ENCODE measurements at places on chromosomes 5 and 9.

DNA sequence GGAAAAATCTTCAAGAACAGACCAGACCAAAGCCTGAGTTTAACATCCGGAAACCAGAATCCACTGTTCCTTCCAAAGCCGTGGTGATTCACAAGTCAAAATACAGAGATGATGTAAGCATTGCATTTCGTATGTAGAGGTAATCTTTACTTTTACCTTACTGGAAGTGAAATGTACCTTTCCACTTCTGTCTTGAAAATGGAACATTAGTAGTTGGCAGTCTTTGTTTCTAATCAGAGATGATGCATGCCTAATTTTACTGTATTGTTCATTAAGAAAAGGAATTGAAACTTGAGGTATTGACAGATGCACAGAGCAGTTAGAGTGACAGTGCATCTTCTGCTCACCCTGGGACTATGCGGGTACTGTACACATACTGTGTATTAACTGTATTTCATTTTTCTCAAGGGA lies 34.6 kb downstream of the HABP4 start:
- DNase-seq = no peak

DNA sequence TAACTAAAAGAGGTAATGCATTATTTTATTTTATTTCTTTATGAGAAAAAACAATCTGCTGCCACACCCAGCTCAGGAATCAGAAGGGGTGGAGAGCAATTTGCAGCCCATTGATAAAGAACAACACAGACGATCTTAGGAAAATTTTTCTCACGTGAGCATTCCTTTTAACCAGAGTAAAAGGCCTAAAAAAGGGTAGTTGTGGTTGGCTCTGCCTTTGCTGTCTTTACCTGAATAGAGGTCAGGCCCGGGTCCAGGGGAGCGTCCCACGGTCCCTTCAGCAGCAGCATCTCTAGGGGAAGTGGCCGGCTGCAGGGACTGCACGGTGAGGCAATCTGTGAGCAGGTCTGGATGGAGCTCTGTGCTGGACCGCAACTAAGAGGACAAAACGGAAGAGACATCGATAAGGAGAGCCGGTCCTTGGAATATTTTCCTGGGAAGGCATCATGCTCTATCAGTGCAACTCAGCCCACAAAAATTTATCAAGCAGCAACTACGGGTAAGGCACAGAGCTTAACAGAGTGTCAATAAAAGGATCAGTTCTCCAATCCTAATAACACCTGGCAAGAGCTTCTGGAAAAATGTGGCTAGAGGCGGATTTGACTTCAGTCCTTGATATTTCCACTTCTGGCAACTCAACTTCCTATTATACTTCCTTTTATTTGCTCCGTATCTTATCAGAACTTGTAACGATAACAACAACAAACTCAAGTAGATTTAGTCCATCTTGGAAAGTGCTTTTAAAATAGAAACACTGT lies 372.8 kb upstream of the RFX3 start:
- no peak for DNase-seq

- peak; percentile 98 for DNase-seq
These were observed 480.9 kb upstream of the PAPPA start for GRCh38 chr9:115672477-115673316.

GRCh38 chr9:117178596-117179375 lies 236.1 kb downstream of the ASTN2 start:
- DNase-seq = peak; percentile 67

- DNase-seq = peak; percentile 46
These were observed 2.7 kb downstream of the MLLT3 start for GRCh38 chr9:20619487-20620200.

DNA sequence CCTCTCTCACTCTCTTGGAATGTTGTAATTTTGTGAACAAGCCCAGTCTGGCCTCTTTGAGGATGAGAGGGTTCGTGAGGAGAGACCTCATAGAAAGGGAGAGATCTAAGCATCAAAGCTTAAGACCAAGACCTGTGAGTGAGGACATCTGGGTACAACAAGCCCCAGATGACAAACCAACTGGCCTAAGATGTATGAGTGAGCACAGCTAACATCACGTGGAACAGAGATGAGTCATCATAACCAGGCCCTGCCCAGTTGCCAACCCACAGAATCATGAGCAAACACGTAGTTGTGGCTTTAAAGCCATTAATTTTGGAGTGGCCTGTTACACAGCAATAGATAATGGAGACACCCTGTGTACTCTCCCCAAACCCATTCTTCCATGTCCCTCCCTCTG lies 439.1 kb upstream of the KIF2A start:
- peak; percentile 74 for DNase-seq

- DNase-seq = no peak
These were observed 608.4 kb downstream of the PRELID2 start for GRCh38 chr5:145226726-145227125.

- peak; percentile 46 for DNase-seq
These were observed 88.0 kb upstream of the ELL2 start for GRCh38 chr5:96049398-96050272.

DNA sequence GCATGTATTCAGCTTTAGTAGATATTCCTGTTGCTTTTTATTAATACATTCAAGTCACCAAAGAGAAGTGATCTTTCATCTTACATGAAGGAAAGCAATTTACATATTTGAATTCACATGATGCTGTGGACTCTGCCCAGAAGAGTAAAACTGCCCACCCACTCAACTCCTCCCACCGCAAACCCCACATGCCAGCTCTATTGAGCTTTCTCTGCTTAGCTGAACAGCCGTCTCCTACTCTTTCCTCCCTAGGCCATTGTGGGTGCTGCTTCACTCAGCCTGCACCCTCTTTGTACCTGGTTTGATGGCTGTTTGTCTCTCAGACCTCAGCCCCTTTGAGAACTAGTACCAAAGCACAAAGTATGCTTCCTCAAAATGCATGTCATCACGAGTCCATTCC lies 48.4 kb upstream of the MAP3K1 start:
- DNase-seq = no peak

GRCh38 chr5:115686051-115686737 lies 60.4 kb upstream of the TMED7 start:
- peak; percentile 82 for DNase-seq

DNA sequence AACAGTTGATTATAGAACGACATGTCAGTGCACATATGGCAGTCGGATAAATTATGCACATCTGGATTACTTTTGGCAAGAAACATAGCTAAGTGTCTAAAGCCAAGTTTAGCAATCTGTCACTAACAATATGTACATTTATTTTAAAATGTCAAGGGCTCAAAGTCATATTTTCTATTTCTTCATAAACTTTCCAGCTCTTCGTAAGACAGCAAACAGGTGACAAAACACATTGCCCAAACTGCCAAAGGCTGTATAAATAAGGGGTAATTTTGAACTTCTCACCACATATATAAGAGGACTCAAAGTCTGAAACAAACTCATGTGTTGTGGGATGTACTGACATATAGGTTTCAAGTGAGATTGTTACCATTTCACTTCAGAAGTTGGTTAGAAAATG lies 237.2 kb downstream of the ARL15 start:
- no peak for DNase-seq

GRCh38 chr9:6171667-6172066 lies 43.9 kb upstream of the IL33 start:
- DNase-seq = no peak

- DNase-seq = peak; percentile 46
These were observed 22.2 kb downstream of the COL27A1 start for GRCh38 chr9:114177423-114178064.

DNA sequence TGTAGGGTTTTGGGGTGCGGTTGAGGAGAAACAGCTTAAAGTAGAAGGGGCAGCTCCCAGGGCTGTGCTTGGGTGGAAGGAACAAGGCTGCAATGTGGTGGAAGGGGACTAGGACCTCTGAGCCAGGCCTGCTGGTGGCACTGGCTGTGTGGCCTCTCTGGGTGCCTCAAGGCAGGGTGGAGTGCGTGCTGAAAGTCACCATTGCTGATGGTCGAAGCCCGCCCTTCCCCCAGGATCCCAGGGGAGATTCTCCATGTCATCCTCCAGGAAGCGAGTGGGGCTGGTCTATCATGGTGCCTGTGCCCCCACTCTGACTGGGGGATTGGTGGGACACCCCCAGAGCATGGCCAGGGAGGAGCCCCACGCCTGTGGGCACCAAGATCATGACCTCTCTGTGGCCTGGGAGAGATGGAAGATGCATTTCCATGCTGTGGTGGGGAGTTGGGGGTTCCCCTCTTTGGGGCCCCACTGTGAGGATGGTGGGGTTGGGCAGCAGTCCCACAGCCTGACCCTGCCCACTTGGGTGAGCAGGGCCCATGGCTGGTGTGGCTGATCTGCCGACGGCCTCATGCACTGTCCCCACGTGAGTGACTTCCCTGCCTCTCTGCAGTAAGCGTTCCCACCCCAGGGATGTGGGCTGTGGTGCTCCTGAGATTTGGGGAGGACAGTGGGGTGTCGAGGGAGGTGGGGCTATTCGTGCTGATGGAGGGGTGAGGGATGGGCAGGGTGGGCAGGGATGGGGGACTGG lies 25.8 kb downstream of the WNK2 start:
- DNase-seq = no peak

- DNase-seq = no peak
These were observed 224.7 kb downstream of the FSTL4 start for GRCh38 chr5:133387621-133388020.

DNA sequence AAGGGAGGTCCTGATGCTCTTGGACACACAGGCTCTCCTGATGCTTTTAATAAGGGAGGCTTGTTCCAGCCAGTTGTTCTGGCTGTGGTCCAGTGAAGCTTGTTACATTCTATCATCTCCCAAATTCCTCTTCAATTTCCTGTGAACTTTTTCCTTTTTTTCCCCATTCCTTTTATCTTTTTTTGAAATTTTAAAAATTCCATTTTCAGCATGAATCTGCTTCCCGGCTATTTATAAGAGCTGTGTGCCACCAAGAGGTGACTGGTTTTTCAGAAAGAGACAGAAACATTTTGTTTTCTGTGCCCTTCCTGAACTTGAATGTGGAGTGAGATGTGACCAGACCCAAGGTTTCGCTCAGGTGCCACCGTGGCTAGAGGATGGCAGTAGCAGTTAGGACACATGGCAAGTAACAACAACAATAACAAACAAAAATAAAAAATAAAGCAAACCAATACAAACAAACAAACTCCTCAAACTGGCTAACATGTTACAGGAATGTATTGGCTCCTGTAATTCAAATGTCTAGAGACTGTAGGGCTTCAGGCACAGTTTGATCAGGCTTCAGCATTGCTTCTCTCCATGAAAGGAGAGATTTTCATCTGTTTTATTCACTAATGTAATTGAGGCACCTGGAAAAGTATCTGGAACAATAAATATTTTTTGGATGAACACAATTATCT lies 121.1 kb downstream of the BOD1 start:
- DNase-seq = no peak

DNA sequence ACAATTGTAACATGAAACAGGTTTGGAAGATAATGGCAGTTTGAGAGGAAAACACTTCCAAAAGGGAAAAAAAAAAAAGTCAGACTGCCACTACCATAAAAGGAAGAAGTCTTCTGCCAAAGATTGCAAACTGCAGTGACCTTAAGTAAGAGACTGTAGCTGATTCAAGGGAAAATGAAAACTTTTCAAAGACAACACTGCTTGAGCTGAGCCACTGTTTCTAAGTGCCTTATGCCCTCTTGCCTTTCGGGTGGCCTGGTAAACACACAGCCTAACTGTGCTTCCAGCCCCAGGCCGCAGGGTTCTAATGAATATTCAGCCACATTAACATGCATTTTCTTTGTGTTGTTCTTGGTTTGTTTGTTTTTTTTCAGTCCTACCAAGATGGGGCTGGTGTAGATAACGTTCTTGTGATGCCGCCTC lies 354.6 kb downstream of the BNC2 start:
- DNase-seq = peak; percentile 76

DNA sequence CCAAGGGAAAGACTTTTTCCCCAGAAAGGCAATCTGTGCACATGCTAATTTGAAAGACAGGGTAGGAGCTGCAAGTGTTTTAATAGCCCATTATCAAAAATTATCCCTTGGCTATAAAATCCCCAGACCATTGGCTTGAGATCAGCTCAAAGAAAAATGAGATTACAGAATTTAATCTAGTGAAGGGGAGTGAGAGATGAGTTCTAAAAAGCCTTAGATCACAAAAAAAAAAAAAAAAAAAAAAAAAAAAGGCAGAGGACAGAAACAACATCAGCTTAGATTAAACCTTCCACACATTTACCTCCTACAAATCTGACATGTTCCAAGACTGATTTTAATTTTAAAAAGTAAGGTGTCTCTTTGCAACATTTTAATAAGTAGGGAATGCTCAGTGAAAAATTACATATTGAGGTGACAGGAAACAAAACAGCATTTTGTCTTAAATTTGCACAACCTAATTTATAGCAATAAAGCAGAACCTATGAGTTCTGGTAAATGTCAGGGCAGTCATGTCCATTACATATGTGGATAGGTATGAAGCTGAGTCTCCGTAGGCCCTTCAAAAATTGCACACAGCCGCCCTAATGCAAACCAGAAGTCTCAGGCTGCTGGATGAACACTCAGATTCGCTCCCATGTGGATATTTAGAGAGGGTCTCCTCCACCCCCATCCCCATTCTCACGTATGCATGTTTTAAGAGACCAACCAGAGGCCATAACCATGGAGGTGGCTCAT lies 43.4 kb downstream of the NFIB start:
- no peak for DNase-seq

GRCh38 chr5:20229303-20230005 lies 241.5 kb upstream of the CDH18 start:
- no peak for DNase-seq

GRCh38 chr9:95770653-95771131 lies 104.8 kb upstream of the ERCC6L2 start:
- no peak for DNase-seq

GRCh38 chr5:34651791-34652190 lies 4.3 kb upstream of the RAI14 start:
- DNase-seq = no peak

- peak; percentile 74 for DNase-seq
These were observed 179.8 kb upstream of the EDIL3 start for GRCh38 chr5:84564321-84565075.

DNA sequence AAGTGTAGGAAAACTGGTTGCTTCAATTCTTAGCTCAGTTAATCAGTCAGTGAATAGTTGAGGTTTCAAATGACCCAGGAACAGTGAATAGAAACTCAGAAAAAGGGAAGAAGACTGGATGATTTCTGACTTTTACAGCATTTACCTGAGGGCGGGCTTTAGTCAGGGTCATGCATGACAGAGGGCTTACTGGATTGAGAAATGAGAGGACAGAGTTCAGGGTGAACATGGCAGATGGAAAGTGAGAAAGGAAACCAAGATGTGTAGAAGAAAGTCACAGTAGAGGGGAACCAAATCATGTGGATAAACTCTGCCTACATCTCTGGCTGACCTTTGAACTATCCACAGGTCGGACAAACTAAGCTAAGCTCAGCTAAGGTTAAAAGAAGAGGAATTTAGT lies 596.0 kb downstream of the SEMA5A start:
- DNase-seq = no peak

DNA sequence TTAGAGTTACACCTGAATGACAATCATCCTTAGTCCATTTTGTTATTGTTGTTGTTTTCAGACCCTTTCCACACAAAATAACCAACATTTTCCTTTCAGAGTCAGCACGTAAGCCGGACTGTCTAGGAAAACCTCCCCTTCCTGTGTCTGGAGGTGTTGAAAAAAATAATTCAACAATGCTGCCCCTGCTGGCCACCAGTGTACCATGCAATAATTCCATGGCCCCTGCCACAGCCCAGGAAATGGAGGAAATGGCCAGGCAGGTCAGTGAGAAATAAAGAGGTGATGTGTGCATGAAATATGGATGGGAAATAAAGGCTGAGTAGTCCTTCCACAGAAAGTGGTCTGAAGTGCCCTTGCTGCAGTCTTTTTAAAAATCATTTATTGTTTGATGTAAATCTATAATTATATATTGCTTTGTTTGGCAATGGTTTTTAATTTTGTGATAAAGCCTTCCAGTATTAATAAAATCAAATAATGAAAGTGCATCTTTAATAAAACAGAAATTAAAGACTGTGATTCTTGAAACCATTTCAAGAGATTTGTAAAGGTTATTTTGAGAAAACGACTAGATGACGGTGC lies 152.8 kb upstream of the PAPPA start:
- peak; percentile 19 for DNase-seq
